Suprapubic skin (tissue), 4 donors: ENCODE measurements at places on chromosomes 2 and 18.

GRCh38 chr2:150415022-150415421, 72.4 kb downstream of the RND3 start:
- no peak for DNase-seq

GRCh38 chr2:42368817-42369531, 8.0 kb upstream of the COX7A2L start:
- DNase-seq, result no peak

DNA sequence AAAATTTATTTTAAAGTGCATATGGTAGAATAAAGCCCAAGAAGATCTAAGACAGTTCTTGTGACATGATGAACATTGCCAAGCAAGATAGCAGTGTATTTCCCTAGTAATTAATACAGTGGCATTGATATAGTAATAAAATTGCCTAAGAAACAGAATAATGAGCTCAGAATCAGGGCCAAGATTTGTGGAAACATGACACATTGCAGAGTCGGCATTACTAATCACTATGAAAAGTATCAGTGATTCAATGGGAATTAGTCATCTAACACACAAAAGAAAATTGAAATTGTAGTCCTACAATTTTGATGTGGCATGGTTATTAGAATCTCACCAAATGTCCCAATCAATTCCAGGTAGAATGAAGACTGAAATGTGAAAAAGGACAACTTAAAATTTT, 243.0 kb upstream of the CYRIA start:
- DNase-seq, result no peak

DNA sequence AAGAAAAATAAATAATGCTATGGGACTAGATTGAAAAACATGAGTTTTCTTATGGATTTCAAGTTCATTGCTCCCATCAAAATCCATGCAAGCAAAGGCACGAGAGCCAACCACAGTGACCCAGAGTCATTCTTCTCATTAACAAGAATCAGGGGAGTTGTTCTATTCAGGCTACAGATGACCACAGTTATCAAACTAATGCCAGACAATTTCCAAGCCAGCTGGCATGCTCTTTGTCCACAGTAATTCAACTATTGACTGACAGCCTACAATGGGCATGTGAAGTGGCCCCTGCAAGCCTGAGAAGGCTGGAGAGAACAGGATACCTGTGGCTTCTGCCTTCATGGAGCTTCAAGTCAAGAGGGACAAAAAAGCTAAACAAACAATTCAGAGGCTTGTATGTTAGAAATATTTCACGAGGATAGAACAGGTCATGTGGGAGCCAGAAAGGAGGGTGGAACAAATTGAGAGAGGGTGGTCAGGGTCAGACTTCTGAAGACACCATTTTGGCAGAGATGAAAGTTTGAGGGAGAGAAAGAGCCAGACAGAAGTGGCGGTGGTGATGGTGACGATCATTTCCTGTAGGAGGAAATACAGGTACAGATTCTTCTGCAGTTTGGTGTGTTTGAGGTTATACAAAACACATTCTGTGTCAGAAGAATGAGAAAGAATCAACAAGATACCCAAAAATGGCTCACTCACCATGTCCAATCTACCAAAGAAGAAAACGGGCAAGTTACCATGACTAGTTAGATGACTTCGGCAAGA, 732.4 kb downstream of the RNF144A start:
- no peak for DNase-seq

GRCh38 chr2:234682492-234683228, 185.8 kb upstream of the ARL4C start:
- DNase-seq, result peak; percentile 31

- no peak for DNase-seq
Observed at GRCh38 chr2:11454824-11455223, 11.1 kb downstream of the E2F6 start.

DNA sequence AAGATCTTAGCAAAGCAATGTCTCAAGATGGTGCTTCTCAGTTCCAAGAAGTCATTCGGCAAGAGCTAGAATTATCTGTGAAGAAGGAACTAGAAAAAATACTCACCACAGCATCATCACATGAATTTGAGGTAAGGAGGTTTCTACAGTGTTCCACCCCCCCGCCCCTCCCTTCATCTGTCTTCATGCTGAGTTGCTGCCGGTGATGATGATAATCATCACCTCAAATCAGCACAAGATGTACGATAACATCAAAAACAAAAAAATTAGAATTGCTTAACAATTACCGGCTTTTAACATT, 14.6 kb downstream of the UGP2 start:
- no peak for DNase-seq

- DNase-seq, result no peak
Observed at GRCh38 chr2:240299710-240300068, 135.8 kb upstream of the GPC1 start.

GRCh38 chr18:48385596-48385995, 23.6 kb downstream of the ZBTB7C start:
- no peak for DNase-seq

- DNase-seq, result no peak
Observed at GRCh38 chr2:200592406-200593075, 6.7 kb downstream of the AOX1 start.
